Gastrocnemius medialis (tissue), 4 donors: ENCODE measurements at places on chromosomes 6 and 20.

GRCh38 chr6:37882292-37882691 is 62.8 kb downstream of the ZFAND3 start:
- no peak overlapping the region for H3K27ac ChIP-seq
- H3K36me3 ChIP-seq, result no peaks in the 10 kb centered on the region
- no peaks in the 10 kb centered on the region for H3K27me3 ChIP-seq
- no peak for DNase-seq
- H3K4me1 ChIP-seq, result peaks cover 50% of the 10 kb centered on the region

- DNase-seq, result no peak
- peaks cover 4% of the 10 kb centered on the region for H3K4me1 ChIP-seq
- H3K36me3 ChIP-seq, result no peaks in the 10 kb centered on the region
- H3K27ac ChIP-seq, result no peak overlapping the region
- H3K27me3 ChIP-seq, result no peaks in the 10 kb centered on the region
Observed at GRCh38 chr20:53735536-53736050, 142.0 kb upstream of the ZNF217 start.

- no peaks in the 10 kb centered on the region for H3K27me3 ChIP-seq
- no peak for DNase-seq
- no peak overlapping the region for H3K27ac ChIP-seq
- peaks cover 17% of the 10 kb centered on the region for H3K4me1 ChIP-seq
Observed at GRCh38 chr6:7200598-7201443, 93.1 kb downstream of the RREB1 start.

- no peak overlapping the region for H3K4me3 ChIP-seq
- no peak for DNase-seq
- H3K27me3 ChIP-seq, result no peaks in the 10 kb centered on the region
- no peak overlapping the region for H3K27ac ChIP-seq
Observed at GRCh38 chr6:169205176-169206160, 48.2 kb downstream of the THBS2 start.

GRCh38 chr6:45686841-45687569 is 309.3 kb upstream of the SUPT3H start:
- no peak overlapping the region for H3K27ac ChIP-seq
- no peak for DNase-seq
- H3K4me3 ChIP-seq, result no peak overlapping the region
- H3K36me3 ChIP-seq, result no peaks in the 10 kb centered on the region
- H3K27me3 ChIP-seq, result no peaks in the 10 kb centered on the region
- no peaks in the 10 kb centered on the region for H3K4me1 ChIP-seq

DNA sequence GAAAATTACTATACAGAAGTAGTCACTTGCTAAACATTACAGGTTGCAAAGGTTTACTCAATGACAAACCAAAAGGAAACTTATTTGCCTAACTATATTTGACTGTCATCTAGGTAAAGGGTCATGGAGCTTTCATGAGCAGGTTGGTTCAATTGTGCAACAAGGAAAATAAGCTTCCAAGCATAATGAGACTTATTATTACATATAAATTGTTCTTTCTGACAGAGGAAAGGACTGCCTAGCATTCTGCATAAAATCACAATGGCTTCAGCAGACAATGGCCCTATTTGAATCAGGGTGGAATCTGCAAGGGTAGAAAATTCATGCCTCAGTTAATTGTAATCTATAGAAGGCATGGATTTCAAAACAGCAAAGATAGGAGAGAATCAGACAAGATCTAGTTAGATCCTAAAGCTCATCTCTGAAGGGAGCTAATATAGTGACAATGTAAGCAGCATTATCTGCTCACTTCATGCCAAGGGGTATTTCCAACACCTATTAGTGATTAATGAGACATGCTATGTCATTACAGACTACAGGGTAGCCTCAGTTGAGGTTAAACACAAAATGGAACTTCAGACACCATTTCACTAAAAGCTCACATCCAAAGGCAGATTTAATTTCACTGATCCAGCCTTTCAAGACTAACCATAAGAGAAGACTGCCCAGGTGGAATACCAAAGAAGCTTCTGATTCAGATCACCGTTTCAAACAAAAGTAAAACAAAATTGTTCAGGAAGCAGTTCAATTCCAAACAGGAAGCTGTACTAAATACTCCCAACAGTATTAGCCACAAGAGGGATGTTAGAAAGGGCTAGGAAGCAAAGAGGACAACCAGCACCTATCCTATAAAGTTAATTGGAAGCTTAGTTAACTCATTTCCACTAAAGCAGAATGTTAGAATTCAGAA is 8.5 kb downstream of the STAU1 start:
- H3K27ac ChIP-seq, result peak overlapping the region; percentile 46
- peaks cover 29% of the 10 kb centered on the region for H3K4me1 ChIP-seq
- no peaks in the 10 kb centered on the region for H3K36me3 ChIP-seq
- DNase-seq, result no peak
